Fibroblast of the aortic adventitia (primary cell): ENCODE measurements at places on chromosomes 7 and 10. TPM values are rescaled to one million over a fixed set of nuclear protein-coding genes. Genes with fewer than 3 reads are reported as not detected.

Gene CDC14C
- not detected in 2 replicates for total RNA-seq

Gene HGF
- 35.1 and 194 TPM in 2 replicates for total RNA-seq

Gene NPTX2
- total RNA-seq, result 0.25 and 2.5 TPM in 2 replicates

Gene CYP2C8
- not detected in 2 replicates for total RNA-seq

Gene SUN3
- not detected in 2 replicates for total RNA-seq

Gene PNLIPRP2
- total RNA-seq, result not detected in 2 replicates

Gene GNG11
- total RNA-seq, result 37.0 and 56.9 TPM in 2 replicates
